Amygdala (tissue), 56 donors: ENCODE measurements at places on chromosomes 1 and 21.

GRCh38 chr21:34154878-34155277 lies 81.5 kb downstream of the MRPS6 start:
- DNase-seq = no peak

GRCh38 chr1:194830387-194830786 lies 1644.0 kb upstream of the B3GALT2 start:
- no peak for DNase-seq

- no peak for DNase-seq
These were observed 32.8 kb downstream of the DPT start for GRCh38 chr1:168696125-168696760.

- no peak for DNase-seq
These were observed 23.2 kb upstream of the LRP8 start for GRCh38 chr1:53350853-53351767.

GRCh38 chr1:228286505-228287417 lies 78.9 kb downstream of the OBSCN start:
- no peak for DNase-seq

DNA sequence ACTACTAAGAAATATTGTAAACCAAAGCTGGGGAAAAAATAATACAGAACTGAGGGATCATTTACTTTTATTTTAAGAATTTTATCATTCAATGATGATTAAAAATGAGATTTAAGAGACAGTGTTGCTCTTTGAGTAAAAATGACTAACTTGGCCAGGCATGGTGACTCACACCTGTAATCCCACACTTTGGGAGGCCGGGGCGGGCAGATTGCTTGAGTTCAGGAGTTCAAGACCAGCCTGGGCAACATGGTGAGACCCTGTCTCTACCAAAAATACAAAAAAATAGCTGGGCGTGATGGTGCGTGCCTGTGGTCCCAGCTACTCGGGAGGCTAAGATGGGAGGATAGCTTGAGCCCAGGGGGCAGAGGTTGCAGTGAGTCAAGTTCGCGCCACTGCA lies 21.8 kb upstream of the PLEKHO1 start:
- DNase-seq = no peak

DNA sequence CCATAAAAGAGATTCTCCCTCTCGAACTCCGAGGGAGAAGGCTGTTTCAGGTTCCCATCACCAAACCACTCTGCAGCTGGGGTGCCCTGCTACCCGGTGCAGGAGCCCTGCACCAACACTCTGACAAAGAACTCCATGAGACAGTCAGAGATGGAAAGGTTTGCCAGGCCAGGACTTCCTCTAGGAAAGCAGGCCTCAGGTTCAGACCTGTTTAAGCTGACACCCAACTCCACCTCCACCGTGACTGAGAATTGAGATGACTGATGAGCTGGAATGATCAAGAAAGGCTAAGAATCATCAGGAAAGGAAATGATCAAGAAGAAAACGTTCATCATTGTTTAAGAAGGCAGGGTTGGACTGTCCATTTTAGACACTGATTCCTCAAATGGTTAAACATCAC lies 46.2 kb upstream of the KCNE1 start:
- DNase-seq = no peak

GRCh38 chr1:40648200-40648599 lies 17.3 kb downstream of the RIMS3 start:
- DNase-seq = no peak

- DNase-seq = no peak
These were observed 14.9 kb downstream of the SLC1A7 start for GRCh38 chr1:53127546-53127945.

DNA sequence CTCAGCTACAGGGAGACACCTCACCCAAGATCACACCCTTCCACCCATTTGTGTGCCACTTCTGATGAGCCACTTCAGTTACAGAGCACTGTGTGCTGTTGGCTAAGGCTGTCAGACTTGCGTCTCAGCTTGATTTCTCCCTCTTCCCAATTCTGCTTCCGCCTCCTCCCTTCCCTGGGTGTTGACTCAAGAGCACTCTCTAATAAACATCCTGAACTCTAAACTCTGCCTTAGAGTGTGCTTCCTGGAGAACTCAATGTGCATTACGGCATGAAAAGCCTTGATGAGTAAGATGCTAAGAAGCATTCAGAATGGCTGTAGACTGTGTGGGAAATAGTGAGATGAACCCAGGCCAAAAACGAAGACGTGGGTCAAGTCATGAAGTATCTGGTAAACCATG lies 54.9 kb upstream of the S1PR1 start:
- no peak for DNase-seq

GRCh38 chr1:117093870-117094621 lies 27.5 kb downstream of the TRIM45 start:
- no peak for DNase-seq

GRCh38 chr1:53562981-53563379 lies 103.8 kb downstream of the DMRTB1 start:
- no peak for DNase-seq

GRCh38 chr1:210236386-210236839 lies 3.8 kb downstream of the SERTAD4 start:
- no peak for DNase-seq

DNA sequence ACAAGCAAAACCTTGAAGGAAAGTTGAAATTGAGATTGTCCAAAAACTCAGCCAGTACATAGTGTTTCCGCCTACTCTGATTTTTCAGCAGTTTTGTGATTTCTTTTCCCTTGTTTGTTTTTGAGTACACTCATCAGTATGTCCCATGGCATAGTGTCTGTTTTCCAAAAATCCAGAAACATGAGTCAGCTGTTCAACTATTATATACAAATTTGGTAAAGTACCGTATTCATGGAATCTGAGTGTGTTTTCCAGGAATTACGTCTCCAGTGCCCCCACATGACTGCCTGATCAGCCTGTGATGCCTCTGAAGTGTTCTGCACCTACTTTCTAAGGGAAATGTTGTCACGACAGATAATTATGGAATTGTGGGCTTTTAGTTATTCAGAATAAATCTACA lies 186.8 kb downstream of the LTN1 start:
- DNase-seq = no peak

DNA sequence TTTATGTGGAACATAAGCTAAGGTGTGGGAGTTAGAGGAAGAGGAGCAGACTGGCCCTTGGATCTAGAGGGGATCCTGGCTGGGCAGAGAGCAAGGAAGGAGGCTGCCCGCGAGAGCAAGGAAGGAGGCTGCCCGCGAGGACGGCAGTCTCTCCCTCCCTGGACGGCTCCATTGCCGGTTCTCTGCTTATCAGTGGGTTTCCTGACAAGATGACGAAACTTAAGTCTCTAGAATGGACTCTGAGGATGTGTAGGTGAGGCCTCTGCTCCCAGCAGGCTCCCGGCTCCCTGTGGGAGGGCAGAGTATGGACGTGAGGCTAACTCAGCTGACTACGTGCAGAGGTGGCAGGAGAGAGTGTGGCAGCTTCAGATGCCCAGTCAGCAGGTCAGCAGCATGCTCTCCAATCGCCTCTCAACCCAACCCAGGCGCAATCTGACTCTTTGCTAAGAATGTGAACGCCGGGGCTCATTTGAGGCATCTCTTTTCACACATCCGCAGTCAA lies 6.1 kb downstream of the MYBPHL start:
- no peak for DNase-seq

- no peak for DNase-seq
These were observed 1.8 kb downstream of the RAB13 start for GRCh38 chr1:153984123-153984894.

GRCh38 chr1:168482106-168482505 lies 61.7 kb downstream of the XCL2 start:
- no peak for DNase-seq

GRCh38 chr1:101526813-101527212 lies 290.0 kb downstream of the S1PR1 start:
- DNase-seq = no peak

DNA sequence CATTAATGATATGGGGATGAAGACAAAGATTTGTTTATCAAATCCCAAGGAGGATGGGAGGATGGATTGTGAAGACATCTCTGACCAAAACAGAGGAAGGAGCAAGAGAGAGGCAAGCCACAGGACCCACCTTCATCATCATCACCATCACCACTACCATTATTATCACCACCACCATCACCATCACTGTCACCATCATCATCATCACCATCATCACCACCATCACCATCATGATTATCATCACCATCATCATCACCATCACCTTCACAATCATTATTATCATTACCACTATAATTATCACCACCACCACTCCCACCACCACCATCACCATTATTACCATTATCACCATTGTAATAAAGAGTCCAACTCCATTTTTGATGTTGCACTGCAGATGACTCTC lies 482.5 kb downstream of the PTPRU start:
- no peak for DNase-seq

- DNase-seq = no peak
These were observed 22.7 kb downstream of the CCN1 start for GRCh38 chr1:85603086-85603880.

DNA sequence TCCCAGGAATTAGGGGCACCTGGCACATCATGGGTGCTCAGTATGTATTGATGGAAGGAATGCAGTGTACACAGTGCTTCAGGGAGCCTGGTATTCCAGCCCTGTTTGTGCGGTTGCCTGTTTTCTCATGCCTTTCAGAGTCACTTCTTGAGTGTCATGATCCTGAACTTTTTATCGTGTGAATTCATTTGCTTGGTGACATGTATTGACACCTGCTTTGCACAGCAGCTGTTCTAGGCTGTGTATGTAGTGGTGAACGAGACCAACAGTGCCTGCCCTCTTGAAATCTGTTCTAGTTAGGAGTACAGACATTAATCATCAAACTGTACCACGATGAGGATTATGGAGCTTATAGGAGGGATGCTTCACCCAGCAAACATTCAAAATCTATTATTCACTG lies 6.1 kb downstream of the HTR6 start:
- DNase-seq = no peak

DNA sequence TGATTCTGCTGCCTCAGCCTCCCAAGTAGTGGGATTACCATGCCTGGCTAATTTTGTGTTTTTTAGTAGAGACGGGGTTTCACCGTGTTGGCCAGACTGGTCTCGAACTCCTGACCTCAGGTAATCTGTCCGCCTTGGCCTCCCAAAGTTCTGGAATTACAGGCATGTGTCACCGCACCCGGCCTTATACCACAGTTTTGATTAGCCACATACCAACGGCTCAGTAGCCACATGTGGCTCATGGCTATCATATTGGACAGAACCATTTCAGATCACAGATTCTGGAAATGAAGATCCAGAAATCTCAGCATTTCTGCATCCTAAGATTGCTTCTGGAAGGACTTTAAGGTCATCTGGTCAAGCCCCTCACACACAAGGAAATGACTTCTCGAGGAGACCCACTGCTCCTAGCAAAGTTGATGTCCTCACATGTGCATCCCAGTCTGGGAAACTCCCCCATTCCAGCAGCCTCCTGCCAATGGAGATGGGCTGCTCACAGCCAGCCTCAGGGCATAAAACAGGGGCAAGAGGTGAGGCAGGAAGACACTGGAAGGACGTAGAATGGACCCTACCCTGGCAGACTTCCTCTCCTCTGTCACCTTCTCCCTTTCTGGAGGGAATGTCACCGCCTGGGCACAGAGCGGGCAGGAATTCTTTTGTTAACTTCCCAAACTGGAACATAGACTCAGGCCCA lies 17.5 kb upstream of the CITED4 start:
- no peak for DNase-seq

- no peak for DNase-seq
These were observed 33.9 kb downstream of the SPSB1 start for GRCh38 chr1:9326596-9326995.

GRCh38 chr1:8599646-8600212 lies 217.7 kb downstream of the RERE start:
- no peak for DNase-seq

DNA sequence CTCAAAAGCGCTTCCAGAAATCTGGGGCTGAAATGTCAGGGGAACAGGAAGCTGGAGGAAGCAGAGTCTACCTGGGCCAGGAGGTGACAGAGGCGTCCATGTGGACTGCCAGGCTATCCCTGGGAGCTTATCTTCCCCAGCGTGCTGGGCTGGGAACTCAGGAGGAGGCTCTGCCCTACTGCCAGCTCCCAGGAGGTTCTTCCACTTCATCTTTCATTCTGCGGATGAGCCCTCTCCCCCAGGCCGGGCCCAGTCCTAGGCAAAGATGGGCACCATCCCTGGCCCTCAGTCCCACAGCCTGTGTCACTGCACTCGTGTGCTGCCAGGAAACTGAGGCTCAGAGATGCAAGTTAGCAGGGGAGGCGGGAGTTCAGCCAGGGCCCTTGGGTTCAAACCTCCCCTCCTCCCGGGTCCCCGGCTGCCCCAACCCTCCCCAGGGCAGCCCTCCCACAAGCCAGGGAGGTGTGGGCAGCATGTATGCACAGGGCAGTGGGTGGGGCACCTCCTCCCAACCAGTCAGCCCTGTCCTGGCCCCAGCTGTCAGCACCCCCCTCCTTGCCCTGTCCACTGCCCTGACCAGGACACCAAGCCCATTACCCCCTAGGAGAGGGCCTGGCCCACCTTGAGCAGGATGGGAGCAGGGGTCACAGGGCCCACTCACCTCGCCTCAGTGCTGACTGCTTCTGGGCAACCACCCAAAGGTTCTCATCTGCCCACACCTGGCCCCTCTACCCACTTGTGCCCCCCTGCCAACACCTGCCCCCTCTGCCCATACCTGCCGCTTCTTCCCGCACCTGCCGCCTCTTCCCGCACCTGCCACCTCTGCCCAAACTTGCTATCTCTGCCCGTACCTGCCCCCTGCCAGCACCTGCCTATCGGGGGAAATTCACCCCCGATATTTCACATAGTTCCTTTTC lies 226.0 kb downstream of the NPHP4 start:
- no peak for DNase-seq

- DNase-seq = no peak
These were observed 178.9 kb downstream of the PDE4B start for GRCh38 chr1:65971547-65971946.

DNA sequence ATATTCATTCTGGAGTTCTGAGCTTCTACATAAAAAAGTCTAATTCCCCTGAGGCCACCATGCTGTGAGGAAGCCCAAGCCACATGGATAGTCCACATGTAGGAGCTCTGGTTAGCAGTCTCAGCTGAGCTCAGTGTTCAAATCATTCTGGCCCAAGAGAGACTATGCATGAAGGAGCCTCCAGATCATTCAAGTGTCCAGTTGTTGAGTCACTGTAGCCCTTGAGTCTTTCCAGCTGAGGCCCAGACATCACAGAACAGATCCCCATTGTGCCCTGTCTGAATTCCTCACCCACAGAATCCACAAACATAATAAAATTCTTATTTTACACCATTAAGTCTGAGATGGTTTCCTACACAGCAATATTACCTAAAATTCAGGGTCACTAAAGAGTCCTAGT lies 107.0 kb upstream of the NGF start:
- no peak for DNase-seq

- DNase-seq = no peak
These were observed 30.8 kb downstream of the GORAB start for GRCh38 chr1:170562646-170563338.

DNA sequence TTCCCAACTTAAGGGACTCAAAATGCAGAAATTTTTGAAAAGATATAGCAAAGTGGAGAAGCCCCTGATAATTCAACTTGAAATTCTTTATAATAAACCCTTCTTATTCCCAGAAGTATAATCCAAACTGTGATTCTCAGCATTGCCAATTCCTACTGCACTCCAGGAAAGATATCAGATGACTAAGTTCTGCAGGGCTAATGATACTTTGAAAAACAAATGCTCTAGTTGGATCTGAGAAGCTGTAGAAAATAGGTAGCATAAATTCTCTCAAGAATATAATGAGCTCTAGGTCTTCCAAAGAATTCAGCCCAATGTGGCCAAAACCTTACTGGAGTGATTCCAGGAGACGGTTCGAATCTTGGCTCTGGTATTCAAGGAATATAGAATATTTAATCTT lies 294.0 kb upstream of the PTBP2 start:
- DNase-seq = no peak
